ENCODE measurements at places on chromosomes 3 and 15.

DNA sequence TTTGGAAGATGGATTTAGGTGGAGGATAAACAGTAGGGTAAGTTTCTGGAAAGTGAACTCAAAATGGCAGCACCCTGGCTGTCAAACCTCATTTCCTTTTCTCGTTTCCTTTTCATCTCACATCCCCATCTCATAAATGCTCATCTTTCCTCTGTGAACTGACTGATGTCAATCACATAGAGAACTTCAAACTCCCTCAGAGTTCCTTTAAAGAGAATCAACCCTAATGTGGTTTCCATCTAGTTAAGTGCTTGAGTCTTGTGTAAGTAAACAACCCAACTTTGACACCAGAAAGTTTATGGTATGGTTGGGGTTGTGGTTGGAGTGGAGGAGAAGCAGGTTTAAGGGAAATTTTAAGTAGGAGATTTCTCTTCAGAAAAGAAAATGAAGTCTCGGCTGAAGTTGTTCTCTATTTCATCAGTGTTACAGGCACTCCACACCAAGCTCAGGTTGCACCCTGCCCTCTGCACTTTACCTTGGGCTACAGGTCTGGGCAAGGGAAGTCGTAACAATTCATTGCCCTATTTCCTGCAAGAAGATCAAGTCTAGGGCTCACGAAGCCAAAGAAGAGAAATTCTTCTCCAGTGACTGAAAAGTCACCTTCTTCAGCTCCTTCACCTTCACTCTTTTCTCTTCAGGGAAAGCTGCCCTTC, 34.4 kb upstream of the TNIK start:
- no peak for DNase-seq

- no peak for DNase-seq
Measured at GRCh38 chr3:71487418-71487817, 96.1 kb downstream of the FOXP1 start.

DNA sequence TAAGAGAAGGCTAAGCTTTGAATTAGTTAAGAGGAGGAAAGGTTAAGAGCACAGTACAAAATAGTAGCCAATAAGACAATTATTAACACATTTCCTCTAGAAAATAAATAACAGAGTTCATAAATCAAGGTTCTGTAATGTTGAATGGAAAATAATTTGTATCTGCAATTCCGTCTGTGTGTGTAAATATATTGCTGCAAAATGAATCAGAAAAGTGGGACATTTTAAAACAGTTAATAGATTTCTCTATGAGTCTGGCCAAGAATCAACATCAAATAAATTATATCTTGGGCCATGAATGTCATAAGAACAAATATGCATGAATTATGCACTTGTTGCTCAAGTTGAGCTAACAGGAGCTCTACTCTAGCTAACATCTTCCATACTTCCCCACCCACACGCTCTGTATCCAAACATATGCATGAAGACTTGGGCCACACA, 14.2 kb upstream of the SUCNR1 start:
- no peak for DNase-seq

GRCh38 chr3:146375219-146375618, 94.1 kb downstream of the PLSCR2 start:
- DNase-seq, result no peak

DNA sequence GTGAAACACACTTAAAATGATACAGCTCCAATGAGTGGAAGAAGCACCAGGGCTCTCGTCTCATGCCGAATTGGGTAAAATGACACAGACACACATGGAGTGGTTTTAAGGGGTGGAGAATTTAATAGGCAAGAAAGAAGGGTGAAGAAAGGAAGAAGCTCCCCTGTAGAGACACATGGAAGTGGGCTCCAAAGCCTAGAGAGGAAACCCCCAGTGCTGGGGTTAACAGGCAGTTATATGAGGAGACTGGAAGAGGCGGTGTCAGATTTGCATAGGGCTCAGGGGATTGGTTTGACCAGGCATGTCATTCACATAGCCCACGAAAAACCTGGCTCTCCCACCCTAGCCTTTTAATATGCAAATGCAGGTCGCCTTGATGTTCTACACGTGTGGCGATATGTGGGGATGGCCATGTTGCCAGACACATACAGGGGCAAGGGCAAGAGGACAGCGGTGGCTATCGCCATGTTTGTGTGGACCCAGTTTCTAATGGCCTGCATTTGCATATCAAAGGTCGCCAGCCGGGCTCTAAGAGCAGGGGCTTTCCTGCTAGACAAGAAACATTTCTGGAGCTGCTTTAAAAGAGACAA, 1.9 kb upstream of the DPH6 start:
- no peak for DNase-seq
